ENCODE measurements at places on chromosomes 1 and 21. TPM values are rescaled to one million over a fixed set of nuclear protein-coding genes. Genes with fewer than 3 reads are reported as not detected.

The KIAA0040 gene
- 0.67 TPM for total RNA-seq

The RIPK4 gene
- 16.3 TPM for total RNA-seq

The ASCL5 gene
- not detected for total RNA-seq

The IPO13 gene
- total RNA-seq, result 16.8 TPM

The CD5L gene
- total RNA-seq, result not detected

The LEPROT gene
- total RNA-seq, result 39.9 TPM

The ELF3 gene
- 288 TPM for total RNA-seq

The ITLN2 gene
- total RNA-seq, result 0.24 TPM

The FABP3 gene
- total RNA-seq, result not detected

The DCST1 gene
- not detected for total RNA-seq

The LRRC7 gene
- total RNA-seq, result not detected

The AMY1B gene
- total RNA-seq, result not detected

The TXNIP gene
- total RNA-seq, result 0.08 TPM

The LMOD1 gene
- total RNA-seq, result not detected

The PROK1 gene
- total RNA-seq, result not detected

The CD84 gene
- total RNA-seq, result not detected

The TLR5 gene
- total RNA-seq, result 0.13 TPM

The CACNA1E gene
- 0.01 TPM for total RNA-seq

The GPR37L1 gene
- 0.19 TPM for total RNA-seq

The FCGR3B gene
- not detected for total RNA-seq

The BTBD8 gene
- total RNA-seq, result 0.60 TPM

Data from A549 treated with CORT108297 at 1 μM for 4 hours (cell line).